ENCODE measurements at places on chromosomes 6 and 20. TPM values are rescaled to one million over a fixed set of nuclear protein-coding genes. Genes with fewer than 3 reads are reported as not detected.
A peak's percentile ranks its signal among the peaks of the same experiment; 100 is the strongest.

The CCDC167 gene
- total RNA-seq: 57.6 TPM

The SLC4A11 gene
- 144 TPM for total RNA-seq

The AKAP12 gene
- total RNA-seq: 267 TPM

The PREP gene
- 50.4 TPM for total RNA-seq

The IP6K3 gene
- total RNA-seq: not detected

The TMEM217 gene
- 4.0 TPM for total RNA-seq

The RIMS4 gene
- total RNA-seq: 4.0 TPM

GRCh38 chr20:53773792-53774401 lies 180.3 kb upstream of the ZNF217 start:
- no peaks in the 10 kb centered on the region for H3K36me3 ChIP-seq
- H3K27me3 ChIP-seq: no peaks in the 10 kb centered on the region
- no peak overlapping the region for H3K4me3 ChIP-seq
- peaks cover 46% of the 10 kb centered on the region for H3K4me1 ChIP-seq
- peak; percentile 81 for DNase-seq
- peak overlapping the region; percentile 100 for H3K27ac ChIP-seq

DNA sequence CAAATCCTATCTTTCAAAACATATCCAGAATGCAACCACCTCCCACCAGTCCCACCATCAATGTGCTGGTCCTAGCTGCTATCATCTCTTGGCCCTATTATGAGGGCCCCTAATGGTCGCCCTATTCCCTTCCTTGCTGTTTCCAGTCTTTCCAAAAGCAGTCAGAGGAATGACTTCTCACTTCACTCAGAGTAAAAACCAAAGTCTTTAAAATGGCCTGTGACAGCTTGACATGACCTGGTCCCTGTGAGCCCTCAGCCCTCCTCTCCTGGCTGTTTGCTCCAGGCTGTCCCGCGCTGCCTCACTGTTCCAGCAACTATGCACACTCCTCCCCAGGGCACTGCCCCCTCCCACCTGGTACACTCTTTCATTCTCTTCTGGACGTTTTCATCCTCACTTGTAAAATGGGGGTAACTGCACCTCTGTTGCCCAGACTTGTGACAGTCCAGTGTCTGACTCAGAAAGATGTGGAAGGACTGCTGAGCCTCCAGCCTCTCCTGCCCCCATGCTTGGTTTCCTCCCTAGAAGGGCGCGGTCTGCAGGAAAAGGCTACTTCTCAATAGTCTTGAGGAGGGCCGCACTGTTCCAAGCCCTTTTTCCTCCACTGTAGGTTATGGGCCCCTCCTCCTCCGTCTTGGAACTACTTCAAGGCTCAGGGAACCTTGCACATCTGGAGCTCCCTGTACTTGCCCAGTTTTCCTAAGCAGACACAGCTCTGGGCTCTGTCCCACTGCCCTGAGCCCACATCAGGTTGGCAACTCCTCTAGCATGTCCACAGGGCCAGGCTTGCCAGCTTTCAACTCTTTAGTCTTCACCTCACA lies 64.7 kb downstream of the MYH7B start:
- H3K27me3 ChIP-seq: no peaks in the 10 kb centered on the region
- H3K4me3 ChIP-seq: no peak overlapping the region
- H3K27ac ChIP-seq: no peak overlapping the region

DNA sequence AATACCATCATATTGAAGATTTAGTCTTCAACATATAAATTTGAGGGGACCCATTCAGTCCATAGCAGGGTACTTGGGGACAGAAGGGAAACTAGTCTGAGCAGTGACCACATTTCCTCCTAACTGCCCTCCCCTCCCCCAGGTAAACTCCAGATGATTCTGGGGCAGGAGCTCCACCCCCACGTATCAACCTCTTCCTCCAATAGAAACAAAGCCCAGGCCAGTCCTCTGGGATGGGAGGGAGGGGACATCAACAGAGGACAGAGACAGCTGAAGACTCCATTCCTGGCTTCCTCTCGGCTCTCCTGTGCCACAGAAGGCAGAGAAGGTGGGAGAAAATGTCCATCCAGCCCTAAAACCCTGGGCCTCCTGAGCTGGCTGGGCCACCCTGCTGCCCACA lies 85.0 kb upstream of the TOP1 start:
- H3K36me3 ChIP-seq: no peaks in the 10 kb centered on the region
- H3K27me3 ChIP-seq: peaks cover 4% of the 10 kb centered on the region
- no peak for DNase-seq
- no peak overlapping the region for H3K4me3 ChIP-seq
- H3K4me1 ChIP-seq: no peaks in the 10 kb centered on the region

- peaks cover 3% of the 10 kb centered on the region for H3K36me3 ChIP-seq
- H3K4me1 ChIP-seq: peaks cover 50% of the 10 kb centered on the region
- peak overlapping the region; percentile 62 for H3K4me3 ChIP-seq
- no peaks in the 10 kb centered on the region for H3K27me3 ChIP-seq
These were observed 1.6 kb downstream of the SAMD10 start for GRCh38 chr20:63977739-63978276.

- H3K27ac ChIP-seq: peak overlapping the region; percentile 4
- peaks cover 13% of the 10 kb centered on the region for H3K4me1 ChIP-seq
- DNase-seq: no peak
- H3K4me3 ChIP-seq: peak overlapping the region; percentile 62
These were observed 2.0 kb downstream of the FOXC1 start for GRCh38 chr6:1611572-1612298.

- no peaks in the 10 kb centered on the region for H3K27me3 ChIP-seq
- H3K27ac ChIP-seq: no peak overlapping the region
- no peaks in the 10 kb centered on the region for H3K36me3 ChIP-seq
These were observed 31.3 kb downstream of the TRIM27 start for GRCh38 chr6:28892525-28892924.

DNA sequence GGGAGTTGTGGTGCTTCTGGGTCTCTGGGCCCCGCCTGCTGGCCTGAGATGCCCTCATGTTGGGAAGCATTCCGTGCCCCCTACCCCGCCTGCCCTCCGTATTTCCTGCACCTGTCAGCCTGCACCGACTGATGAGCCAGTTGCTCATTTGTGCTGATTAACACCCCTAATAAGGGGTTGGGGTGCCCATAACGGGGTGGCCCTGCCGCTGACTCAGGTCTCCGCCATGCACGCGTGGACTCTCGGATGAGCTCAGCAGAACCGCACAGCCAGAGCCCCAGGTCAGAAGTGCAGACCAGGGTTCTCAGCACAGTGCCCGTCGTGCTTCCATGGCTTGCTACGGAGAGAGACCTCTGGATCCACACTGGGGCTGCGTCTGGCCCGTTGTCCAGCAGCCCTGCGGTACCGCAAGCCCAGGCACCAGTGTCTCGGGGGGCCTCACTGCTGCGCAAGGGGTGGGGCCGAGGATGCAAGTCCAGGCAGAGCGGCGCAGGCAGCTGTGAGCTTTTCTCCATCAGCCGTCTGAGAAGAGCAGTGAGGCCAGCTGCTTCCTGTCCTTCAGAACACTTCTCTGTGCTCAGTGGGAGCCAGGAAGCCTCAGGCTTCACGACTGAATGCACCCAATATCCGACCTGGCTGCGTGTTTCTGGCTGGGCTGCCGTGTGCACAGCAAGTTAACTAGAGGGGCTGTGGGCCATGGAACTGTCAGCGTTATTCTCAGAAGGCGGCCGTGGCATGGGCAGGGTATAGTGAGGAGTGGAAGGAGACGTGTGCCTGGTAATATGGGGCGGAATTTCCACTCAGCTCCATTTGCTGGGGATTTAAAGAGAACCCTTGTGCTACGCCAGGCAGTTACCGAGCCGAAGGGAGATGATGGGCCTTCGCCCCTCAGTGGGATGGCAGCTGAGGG lies 18.6 kb downstream of the MTG2 start:
- no peak overlapping the region for H3K4me3 ChIP-seq
- DNase-seq: no peak
- peaks cover 8% of the 10 kb centered on the region for H3K36me3 ChIP-seq
- H3K27me3 ChIP-seq: no peaks in the 10 kb centered on the region
- no peak overlapping the region for H3K27ac ChIP-seq

DNA sequence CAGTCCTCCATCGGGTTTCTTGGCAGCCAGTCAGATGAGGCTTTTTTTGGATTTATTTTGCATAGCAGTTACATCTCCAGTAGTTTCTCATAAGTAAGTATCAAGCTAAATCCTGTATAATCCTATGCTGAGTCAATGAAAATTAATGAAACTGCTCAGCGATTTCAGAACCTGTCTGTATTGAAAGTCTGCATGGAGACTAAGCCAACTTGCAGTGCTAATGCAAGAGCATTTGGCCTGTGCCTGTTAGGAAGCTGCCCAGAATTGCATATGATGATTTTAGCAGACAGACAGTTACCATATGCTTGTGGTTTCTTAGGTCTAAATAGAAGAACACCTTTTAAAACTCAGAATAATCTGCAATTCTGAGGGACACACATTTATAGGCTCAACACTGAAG lies 25.2 kb upstream of the LRRN4 start:
- no peak for DNase-seq
- no peak overlapping the region for H3K4me3 ChIP-seq
- H3K36me3 ChIP-seq: no peaks in the 10 kb centered on the region
- no peaks in the 10 kb centered on the region for H3K4me1 ChIP-seq
- H3K27ac ChIP-seq: no peak overlapping the region
- H3K27me3 ChIP-seq: peaks cover 5% of the 10 kb centered on the region

DNA sequence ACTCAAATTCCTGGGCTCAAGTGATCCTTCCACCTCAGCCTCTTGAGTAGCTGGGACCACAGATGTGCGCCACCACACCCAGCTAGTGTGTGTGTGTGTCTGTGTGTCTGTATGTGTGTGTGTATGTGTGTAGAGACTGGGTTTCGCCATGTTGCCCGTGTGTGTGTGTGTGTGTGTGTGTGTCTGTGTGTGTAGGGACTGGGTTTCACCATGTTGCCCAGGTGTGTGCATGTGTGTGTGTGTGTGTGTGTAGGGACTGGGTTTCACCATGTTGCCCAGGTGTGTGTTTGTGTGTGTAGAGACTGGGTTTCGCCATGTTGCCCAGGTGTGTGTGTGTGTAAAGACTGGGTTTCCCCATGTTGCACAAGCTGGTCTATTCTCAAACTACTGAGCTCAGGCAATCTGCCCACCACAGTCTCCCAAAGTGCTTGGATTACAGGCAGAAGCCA lies 28.3 kb downstream of the CDK5RAP1 start:
- peaks cover 20% of the 10 kb centered on the region for H3K4me1 ChIP-seq
- peak overlapping the region; percentile 77 for H3K27ac ChIP-seq
- H3K36me3 ChIP-seq: no peaks in the 10 kb centered on the region
- H3K4me3 ChIP-seq: no peak overlapping the region
- H3K27me3 ChIP-seq: no peaks in the 10 kb centered on the region
- DNase-seq: no peak

GRCh38 chr20:16106191-16106849 lies 466.9 kb downstream of the KIF16B start:
- H3K4me3 ChIP-seq: no peak overlapping the region
- no peaks in the 10 kb centered on the region for H3K36me3 ChIP-seq
- no peaks in the 10 kb centered on the region for H3K4me1 ChIP-seq
- no peak overlapping the region for H3K27ac ChIP-seq
- no peak for DNase-seq

DNA sequence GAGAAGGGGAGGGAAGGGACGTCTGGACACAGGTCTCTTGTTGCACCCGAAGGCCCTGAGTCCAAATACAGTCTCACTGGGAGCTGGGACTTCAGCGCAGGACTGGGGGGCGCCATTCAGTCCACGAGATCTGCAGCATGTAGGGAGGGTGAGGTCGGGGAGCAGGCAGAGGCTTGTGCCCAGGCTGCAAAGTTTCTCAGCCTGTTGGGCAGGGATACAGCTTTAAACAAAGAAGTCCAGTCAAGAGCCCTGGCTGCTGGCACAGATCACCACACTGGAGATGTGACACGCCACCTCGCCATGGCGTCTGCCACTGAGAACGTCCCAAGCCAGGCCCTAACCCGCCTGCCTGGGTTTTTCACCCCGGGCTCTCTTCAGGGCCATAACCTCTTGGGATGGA lies 256.6 kb downstream of the DLL1 start:
- no peak overlapping the region for H3K27ac ChIP-seq
- no peak for DNase-seq
- no peaks in the 10 kb centered on the region for H3K36me3 ChIP-seq
- no peaks in the 10 kb centered on the region for H3K27me3 ChIP-seq

GRCh38 chr6:29602564-29603361 lies 17.8 kb downstream of the OR2H2 start:
- H3K4me1 ChIP-seq: no peaks in the 10 kb centered on the region
- H3K4me3 ChIP-seq: no peak overlapping the region
- no peak for DNase-seq
- no peaks in the 10 kb centered on the region for H3K27me3 ChIP-seq

- H3K4me1 ChIP-seq: peaks cover 3% of the 10 kb centered on the region
- H3K27me3 ChIP-seq: no peaks in the 10 kb centered on the region
- no peaks in the 10 kb centered on the region for H3K36me3 ChIP-seq
These were observed 60.1 kb upstream of the PRSS16 start for GRCh38 chr6:27187231-27188060.

GRCh38 chr6:7976485-7977056 lies 66.0 kb upstream of the TXNDC5 start:
- no peak overlapping the region for H3K4me3 ChIP-seq
- no peaks in the 10 kb centered on the region for H3K36me3 ChIP-seq
- H3K27me3 ChIP-seq: no peaks in the 10 kb centered on the region
- peaks cover 20% of the 10 kb centered on the region for H3K4me1 ChIP-seq

DNA sequence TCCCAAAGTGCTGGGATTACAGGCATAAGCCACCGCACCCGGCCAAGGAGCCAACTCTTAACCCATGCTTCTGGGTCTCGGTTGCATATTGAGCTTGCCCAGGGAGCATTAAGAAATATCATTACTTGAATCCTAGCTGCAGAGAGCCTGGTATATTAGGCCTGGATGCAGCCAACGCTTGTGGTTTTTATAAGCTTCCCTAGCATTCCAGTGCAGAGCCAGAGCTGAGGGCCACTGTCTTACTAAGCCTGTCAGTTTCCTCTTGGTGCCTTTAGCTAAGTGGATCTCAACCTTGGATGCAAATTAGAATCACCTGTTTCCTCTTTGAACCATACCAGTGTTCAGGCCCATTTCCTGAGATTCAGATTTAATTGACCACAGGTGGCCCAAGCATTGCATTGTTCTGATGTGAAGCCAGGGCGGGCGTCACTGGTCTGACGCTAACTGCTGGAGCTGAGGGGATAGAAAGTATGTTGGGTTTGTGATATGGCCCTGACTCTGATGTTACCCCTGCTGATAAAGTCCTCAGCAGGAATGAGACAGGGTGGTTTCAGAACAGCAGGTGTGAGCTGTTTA lies 76.3 kb downstream of the BTBD3 start:
- no peak overlapping the region for H3K27ac ChIP-seq
- H3K36me3 ChIP-seq: no peaks in the 10 kb centered on the region
- H3K4me3 ChIP-seq: no peak overlapping the region
- H3K27me3 ChIP-seq: no peaks in the 10 kb centered on the region

All from Panc1 (cell line).